Activated naive CD4-positive, alpha-beta T cell treated with anti-CD3 and anti-CD28 coated beads, Interleukin-2, amount 50 U/mL, for 72 hours (primary cell): ENCODE measurements at places on chromosomes 1 and 21. TPM values are rescaled to one million over a fixed set of nuclear protein-coding genes. Genes with fewer than 3 reads are reported as not detected.

DNA sequence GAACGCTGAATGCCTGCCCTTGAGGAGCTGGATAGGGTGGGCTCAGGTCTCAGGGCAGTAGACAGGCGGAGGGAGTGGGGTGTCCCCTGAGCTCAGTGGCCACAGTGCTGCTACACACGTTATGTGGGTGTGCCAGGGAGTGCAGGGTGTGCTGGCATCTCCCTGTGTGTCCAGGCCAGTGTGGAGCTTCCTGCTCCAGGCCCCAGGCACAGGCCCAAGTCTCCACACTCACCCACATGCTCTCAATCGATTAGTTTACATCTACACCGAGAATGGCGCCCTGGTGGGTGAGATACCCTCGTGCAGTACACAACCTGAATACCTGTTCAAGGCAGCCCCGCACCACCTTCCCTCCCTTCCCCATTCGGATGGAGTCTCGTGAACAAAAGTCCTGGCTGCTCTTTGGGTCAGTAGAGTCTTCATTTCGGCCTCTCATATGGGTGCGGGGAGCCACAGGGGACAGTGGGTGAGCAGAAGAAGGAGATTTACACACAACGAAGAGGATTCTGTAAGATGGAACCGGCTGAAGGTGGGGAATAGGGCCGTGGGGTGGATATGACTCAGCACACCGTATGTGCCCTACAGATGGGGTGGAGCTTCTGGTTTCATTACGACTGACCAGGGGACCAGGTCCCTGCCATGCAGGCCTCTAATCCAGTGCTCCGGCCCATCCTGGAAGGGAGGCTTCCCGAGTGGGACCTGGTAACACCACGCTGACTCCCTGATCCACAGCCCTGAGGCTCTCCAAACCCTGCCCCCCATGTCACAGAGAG, 93.3 kb downstream of the SPSB1 start:
- DNase-seq: no peak

DNA sequence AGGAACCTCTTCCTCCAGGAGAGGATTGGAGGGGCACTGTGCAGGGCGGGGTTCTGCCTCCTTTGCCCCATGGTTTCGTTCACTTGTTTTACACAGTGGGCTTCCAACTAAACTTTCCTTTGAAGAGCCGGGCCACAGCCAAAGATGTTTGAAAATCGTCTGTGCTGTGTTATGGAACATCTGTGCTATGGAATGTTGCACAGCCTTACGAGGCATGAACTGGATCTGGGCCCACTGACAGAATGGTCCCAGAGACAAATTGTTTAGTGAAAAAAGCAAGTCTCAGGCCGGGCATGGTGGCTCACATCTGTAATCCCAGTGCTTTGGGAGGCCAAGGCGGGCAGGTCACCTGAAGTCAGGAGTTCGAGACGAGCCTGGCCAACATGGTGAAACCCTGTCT, 12.6 kb upstream of the MEF2D start:
- no peak for DNase-seq

- no peak for DNase-seq
Measured at GRCh38 chr1:246609632-246610031, 43.4 kb downstream of the CNST start.

DNA sequence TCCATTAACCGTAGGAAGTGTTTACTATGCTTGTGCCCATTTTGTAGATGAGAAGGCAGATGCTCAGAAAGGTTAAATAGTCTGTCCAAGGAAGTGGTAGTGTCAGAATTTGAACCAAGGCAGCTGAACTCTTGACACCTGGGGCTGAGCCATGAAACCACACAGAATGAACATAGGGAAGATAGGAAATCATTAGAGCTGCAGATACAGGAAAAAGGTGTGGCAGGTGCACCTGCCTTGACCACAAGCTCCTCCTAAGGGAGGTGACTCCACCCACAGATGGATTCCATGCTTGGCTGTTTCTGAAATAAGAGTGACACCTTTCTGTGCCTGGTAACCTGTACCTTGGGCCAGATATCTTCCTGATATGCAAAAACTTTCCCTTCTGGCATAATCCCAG, 69.9 kb upstream of the IGSF21 start:
- DNase-seq: no peak

DNA sequence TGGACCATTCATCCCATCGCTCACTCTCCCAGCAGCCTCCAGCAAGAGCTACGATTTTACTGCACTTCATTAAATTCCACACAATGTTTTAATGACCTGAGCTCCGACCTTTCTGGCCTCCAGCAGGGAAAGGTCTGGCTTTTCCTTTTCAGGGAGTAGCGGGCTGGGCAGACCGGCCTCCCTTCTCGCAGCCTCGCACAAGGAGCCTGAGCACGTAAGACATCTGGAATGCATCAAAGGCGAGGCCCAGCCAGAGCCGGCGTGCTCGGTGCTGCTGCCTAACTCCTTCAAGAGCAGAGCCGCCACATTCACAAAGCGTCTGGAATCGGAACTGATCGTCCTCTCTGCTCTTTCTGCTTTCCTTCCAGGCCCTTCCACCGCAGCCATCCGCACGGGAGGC, 32.5 kb upstream of the FHAD1 start:
- DNase-seq: no peak

GRCh38 chr1:19756480-19756879, 43.2 kb downstream of the TMCO4 start:
- no peak for DNase-seq

GRCh38 chr1:109383087-109383779, 14.5 kb downstream of the SORT1 start:
- no peak for DNase-seq

DNA sequence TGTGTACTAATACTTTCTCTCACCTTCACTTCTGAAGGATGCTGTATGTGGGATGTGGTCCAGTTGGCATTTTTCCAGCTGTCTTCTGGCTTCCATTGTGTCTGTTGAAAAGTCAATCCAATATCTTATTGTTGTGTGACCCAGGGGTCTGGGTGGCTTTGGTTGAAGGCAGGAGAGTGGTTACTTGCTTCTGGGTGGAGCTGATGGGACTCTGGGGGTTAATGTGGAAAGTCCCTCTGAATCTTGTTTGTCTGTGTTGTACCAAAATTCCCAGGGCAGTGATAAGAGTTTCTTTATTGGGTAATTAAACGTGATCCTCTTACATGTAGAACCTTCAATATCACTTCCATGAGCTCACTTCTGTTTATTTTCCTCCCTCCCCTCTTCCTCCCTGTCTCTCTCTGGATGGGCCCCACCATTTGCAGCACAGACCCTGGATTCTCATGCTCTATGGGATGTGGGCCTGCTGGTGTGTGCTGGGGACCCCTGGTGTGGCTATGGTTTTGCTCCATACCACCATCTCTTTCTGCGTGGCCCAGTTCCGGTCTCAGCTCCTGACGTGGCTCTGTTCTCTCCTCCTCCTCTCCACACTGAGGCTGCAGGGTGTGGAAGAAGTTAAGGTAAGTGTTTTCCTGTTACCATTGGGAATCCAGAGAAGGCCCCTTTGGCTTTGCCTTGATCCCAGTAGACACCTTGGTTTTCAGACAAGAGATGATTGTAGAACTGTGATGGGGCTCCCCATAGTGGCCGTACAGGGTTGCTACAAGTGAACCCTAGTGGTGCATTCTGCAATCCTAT, 71.5 kb downstream of the HHAT start:
- DNase-seq: no peak

DNA sequence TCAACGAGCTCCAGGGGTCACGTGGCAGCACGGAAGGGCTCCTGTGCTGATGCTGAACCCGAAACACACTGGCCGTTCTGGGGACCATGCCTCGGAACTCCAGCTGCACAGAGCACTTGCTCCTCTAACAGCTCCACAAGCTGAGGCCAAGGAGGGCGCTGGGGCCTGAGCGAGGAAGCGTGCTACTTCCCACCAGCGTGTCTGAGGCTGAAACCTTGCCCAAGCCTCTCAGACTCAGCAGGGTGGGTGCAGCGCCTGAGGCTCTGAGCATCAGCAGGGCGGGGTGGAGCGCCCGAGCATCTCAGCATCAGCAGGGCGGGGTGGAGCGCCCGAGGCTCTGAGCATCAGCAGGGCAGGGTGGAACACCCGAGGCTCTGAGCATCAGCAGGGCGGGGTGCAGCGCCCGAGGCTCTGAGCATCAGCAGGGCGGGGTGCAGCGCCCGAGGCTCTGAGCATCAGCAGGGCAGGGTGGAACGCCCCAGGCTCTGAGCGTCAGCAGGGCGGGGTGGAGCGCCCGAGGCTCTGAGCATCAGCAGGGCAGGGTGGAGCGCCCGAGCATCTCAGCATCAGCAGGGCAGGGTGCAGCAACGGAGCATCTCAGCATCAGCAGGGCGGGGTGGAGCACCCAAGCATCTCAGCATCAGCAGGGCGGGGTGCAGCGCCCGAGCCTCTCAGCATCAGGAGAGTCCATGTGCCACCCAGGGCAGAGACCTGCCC, 9.6 kb downstream of the WRAP73 start:
- DNase-seq: no peak

DNA sequence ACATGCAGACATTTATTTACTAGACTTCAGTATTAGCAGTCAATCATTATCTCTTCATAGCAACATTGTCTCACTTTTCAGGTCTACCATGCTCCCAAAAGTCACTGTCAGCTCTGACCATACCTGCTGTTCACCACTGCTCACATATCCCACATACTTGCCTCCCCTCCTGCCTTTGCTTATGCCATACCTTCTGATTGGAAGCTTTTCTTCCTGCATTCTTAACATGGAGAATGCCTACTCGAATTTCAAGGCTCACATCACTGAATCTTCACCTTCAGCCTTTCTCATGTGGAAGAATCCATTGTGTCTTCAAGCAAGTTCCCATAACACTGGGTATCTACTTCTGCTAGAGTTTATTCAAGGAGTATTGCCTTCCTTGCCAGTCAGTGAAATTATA, 135.4 kb downstream of the NTNG1 start:
- DNase-seq: no peak

DNA sequence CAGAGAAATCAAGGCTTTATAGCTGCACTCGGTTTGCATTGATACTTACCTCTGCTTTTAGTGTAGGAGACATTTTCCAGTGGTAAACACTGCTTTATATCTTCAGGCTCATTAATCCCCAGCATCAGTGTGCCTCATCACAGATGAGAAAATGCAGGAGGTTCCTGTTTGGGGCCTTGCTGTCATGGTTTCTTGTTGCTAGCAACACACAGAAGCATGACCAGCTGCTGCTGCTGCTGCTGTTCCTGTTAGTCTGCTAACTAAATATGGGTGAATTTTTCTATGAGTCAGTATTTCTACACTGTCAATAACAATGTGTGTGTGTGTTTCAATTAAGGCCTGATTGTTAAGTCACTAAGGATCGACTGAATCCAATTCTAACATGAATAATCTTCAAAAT, 85.8 kb upstream of the RGS1 start:
- no peak for DNase-seq

- DNase-seq: peak; percentile 54
Measured at GRCh38 chr1:41282679-41283317, 40.7 kb upstream of the SCMH1 start.

DNA sequence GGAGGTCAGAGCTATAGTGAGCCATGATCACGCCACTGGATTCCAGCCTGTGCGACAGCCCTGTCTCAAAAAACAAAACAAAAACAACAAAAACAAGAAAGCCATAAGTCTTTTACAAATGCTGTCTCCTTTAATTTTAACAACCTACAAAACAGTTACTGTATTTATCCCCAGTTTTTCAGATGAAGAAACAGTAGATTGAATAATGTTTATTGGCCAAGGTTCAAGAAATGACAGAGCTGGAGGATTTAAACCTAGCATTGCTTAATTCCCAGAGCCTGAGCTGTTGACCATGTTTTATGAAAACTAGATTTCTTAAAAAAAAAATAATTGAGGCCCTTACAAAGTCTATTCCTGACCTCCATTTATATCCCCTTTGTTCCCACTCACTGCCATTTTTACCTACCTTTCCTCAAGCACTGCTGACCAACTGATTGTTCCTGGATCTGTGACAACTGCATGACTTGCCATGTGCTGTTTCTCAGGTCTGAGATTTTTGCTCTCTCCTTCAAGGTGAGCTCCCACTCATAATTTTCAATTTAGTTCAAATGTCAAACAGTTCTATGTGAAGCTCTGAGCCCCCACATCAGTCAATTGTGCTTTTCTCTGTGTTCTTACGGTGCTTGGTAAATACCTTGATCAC, 140.8 kb downstream of the CHRM3 start:
- DNase-seq: no peak

OR2L8 gene
- 0.45 TPM for total RNA-seq

KCNJ9 gene
- not detected for total RNA-seq

NID1 gene
- total RNA-seq: 0.70 TPM

ZNF593OS gene
- total RNA-seq: not detected
